ENCODE measurements at places on chromosomes 5 and 9.

GRCh38 chr5:140235791-140236551 is 61.0 kb downstream of the CYSTM1 start:
- DNase-seq = no peak

- DNase-seq = no peak
These were observed 929 bp downstream of the SH3PXD2B start for GRCh38 chr5:172453206-172453985.

DNA sequence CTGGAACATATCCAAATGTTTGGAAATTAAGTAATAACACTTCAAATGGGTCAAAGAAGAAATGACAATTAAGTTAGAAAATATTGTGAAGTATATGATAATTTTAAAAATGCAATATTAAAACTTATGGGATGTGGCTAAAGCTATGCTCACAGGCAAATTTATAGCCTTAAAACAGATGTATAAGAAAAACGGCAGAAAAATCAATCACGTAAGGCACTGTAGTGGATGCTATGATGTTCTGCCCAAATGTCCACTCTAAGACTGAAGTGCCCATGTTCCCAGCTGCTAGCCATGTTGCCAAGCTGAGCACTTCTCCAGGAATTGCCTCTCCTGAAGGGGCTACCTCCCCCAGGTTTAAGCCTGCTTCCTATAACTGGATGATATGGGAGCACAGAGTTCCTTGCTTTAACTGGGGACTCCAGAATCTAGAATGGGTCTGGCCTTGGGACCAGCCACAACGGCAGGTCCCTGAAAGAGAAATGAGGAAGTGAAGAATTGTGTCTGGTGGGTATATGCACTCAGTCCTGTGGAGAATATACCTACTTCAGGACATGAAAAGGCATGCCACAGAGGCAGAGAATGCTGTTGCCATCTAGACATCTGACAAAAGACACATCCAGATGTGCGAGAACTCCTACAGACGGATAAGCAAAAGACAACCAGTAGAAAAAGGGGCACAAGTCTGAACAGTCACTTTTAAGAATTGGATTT is 78.2 kb upstream of the RXRA start:
- no peak for DNase-seq

GRCh38 chr9:77391834-77392233 is 214.5 kb downstream of the VPS13A start:
- DNase-seq = no peak

DNA sequence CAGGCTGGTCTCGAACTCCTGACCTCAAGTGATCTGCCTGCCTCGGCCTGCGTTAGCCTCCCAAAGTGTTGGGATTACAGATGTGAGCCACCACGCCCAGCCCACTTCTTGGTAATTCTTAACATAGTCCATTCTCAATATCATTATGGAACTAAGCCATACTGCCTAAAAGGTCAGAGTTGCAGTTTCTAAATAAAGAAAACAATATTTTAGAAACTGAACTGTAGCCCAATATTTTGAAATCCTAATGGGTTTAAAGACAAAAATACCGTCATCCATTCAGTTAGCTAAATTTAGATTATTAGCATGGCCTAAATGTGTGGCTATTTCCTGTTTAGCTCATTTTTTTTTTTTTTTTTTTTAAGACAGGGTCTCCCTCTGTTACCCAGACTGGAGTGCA is 99.5 kb downstream of the USP20 start:
- DNase-seq = no peak

All from activated CD4-positive, alpha-beta T cell treated with anti-CD3 and anti-CD28 coated beads, Interleukin-10, Interleukin-2, amounts not matched to agents 100 ng/mL and 50 ng/mL, durations not matched to agents 16 hours and 8 hours (primary cell).